ENCODE measurements at places on chromosomes 6 and 20.
A peak's percentile ranks its signal among the peaks of the same experiment; 100 is the strongest.

GRCh38 chr20:37896932-37897548, 5.9 kb upstream of the VSTM2L start:
- peak; percentile 61 for DNase-seq
- peaks cover 22% of the 10 kb centered on the region for H3K4me1 ChIP-seq
- no peak overlapping the region for H3K4me3 ChIP-seq
- H3K27me3 ChIP-seq = peaks cover 3% of the 10 kb centered on the region
- peak overlapping the region; percentile 56 for H3K27ac ChIP-seq

GRCh38 chr6:126054802-126055201, 68.5 kb downstream of the TRMT11 start:
- H3K4me3 ChIP-seq = no peak overlapping the region
- no peak for DNase-seq
- H3K27ac ChIP-seq = no peak overlapping the region
- no peaks in the 10 kb centered on the region for H3K27me3 ChIP-seq
- no peaks in the 10 kb centered on the region for H3K36me3 ChIP-seq

GRCh38 chr6:126268092-126268491, 71.8 kb upstream of the CENPW start:
- H3K4me1 ChIP-seq = no peaks in the 10 kb centered on the region
- H3K27me3 ChIP-seq = no peaks in the 10 kb centered on the region
- H3K27ac ChIP-seq = no peak overlapping the region
- H3K36me3 ChIP-seq = no peaks in the 10 kb centered on the region

GRCh38 chr6:27250277-27251111, 3.0 kb downstream of the PRSS16 start:
- H3K36me3 ChIP-seq = no peaks in the 10 kb centered on the region
- no peak for DNase-seq
- no peak overlapping the region for H3K4me3 ChIP-seq
- peak overlapping the region; percentile 47 for H3K27ac ChIP-seq
- H3K27me3 ChIP-seq = peaks cover 33% of the 10 kb centered on the region

DNA sequence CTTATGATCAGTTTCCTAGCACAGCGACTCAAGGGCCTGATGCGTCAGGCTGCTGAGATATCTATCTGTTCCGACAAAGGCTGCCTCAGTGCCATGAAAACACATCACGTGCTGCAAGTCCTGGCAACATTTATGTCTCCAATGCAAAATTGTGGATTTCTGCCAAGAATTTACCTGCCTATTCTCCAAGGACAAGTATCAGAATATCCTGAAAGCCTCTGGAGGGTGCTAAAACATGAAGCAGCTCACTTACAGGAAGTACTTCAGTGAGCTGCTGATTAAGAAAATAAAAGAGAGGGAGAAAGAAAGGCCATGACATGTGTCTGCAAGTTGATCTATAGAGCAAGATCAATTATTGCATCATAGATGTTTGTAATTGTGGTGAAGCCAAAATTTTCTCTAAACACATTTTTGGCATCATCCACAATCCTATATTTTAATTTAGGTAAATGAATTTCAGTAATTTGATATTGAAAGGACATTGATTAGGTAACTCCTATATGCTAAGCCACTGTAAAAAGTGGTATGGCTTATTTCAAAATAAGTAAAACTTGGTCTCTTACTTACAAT, 25.8 kb upstream of the TPBG start:
- H3K36me3 ChIP-seq = no peaks in the 10 kb centered on the region
- H3K27ac ChIP-seq = no peak overlapping the region
- no peak for DNase-seq
- no peak overlapping the region for H3K4me3 ChIP-seq
- H3K4me1 ChIP-seq = no peaks in the 10 kb centered on the region

DNA sequence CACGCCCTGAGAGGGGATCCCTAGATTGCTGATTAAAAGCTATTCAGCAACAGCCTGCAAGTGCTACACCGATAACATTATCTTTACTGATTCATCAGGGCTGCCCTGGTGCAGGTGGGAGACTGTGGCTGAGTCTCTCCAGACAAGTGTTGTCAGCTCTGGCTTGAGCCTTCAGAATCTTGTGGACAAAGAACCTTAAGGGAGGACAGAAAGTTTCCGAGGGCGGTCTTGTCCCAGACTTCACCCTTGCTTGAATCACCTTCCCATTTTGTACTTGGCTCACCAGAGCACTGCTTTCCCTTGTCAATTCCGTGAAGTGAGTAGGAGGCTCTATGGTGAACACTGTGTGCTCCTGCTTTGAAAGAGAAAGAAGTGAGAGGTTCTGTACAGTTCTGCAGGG, 88.6 kb upstream of the PCSK2 start:
- no peaks in the 10 kb centered on the region for H3K4me1 ChIP-seq
- H3K27me3 ChIP-seq = no peaks in the 10 kb centered on the region
- no peak for DNase-seq
- no peak overlapping the region for H3K4me3 ChIP-seq

DNA sequence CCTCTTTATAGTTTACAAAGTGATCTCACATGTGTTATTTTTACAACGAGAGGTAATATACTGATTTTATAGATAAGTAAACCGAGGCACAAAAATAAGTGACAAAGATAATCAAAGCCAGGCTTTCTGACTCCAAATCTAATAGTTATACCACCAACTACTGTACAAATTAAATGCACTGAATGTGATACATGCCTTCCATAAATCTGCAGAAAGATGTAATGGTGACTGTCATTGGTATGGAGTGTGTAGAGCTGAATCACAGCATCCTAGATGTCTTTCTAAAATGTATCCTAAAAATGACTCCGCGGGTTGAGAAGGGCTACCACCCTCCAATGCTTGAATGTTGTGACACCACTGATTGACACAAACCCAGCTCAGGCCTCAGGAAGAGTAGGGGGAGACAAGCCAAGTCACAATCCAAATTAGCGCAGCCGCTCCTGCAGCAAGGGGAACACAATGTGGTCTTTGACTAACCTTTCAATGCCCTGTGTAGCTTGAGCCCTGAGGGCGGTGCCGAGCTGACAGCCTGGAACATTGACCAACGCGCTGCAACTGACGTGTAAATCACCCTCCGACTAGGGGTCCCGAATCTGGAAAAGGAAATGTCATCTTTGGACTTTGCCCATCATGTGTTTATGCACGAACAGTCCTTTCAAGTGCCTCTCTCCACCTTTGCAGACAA, 136.8 kb downstream of the OLIG3 start:
- H3K4me1 ChIP-seq = no peaks in the 10 kb centered on the region
- no peak overlapping the region for H3K27ac ChIP-seq
- no peak overlapping the region for H3K4me3 ChIP-seq

GRCh38 chr6:10463491-10464481, 48.9 kb upstream of the TFAP2A start:
- no peak overlapping the region for H3K27ac ChIP-seq
- H3K27me3 ChIP-seq = no peaks in the 10 kb centered on the region
- no peak for DNase-seq
- no peaks in the 10 kb centered on the region for H3K4me1 ChIP-seq

DNA sequence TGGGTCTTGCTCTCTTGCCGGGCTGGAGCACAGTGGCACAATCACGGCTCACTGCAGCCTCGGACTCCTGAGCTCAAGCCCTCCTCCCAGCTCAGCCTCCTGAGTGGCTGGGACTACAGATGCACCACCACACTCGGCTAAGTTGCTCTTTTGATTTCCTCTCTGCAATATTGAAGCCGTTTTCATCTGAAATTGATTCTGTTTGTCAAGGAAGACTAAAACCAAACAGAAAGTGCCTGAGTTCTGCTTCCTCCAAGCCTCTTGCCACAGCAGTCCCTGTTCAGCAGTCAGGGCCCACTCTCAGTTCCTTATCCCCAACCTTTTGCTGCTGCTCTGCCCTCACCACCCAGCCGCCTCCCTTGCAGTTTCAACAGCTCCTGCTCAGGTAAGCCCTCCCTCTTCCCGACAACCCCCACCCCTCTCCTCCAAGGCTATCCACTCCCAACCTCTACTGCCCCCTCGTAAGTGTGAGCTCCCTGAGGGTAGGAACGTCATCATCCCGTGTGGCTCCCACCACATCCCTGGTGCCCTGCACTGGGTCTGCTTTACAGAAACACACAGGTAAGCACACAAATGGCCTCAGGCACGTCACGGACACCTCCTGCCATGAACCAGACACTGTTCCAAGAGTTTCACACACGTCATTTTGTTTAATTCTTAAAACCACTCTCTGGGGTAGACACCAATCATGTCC, 70.7 kb upstream of the TAB2 start:
- H3K4me3 ChIP-seq = no peak overlapping the region
- H3K27me3 ChIP-seq = no peaks in the 10 kb centered on the region
- H3K4me1 ChIP-seq = no peaks in the 10 kb centered on the region

GRCh38 chr6:49563006-49563886, 12.8 kb downstream of the C6orf141 start:
- H3K4me1 ChIP-seq = no peaks in the 10 kb centered on the region
- no peak overlapping the region for H3K27ac ChIP-seq
- no peaks in the 10 kb centered on the region for H3K36me3 ChIP-seq
- no peak for DNase-seq
- H3K4me3 ChIP-seq = no peak overlapping the region
- no peaks in the 10 kb centered on the region for H3K27me3 ChIP-seq

DNA sequence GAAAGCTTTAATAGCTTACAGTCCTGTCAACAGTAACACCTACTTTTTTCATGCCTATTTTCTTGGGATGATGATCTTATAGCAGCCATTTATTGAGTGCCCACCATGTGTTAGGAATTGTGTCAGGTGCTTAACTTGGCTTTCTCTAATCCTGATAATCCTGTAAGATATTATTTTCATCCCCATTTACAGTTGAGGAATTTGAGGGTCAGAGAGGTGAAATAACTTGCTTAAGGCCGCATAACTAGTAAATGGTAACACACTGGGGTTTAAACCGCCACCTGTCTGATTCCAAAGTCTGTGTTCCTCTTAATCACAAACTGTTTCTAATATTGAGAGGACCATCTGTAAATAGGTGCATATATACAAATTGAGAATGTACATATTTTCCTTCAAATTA, 55.5 kb downstream of the NCOA3 start:
- H3K4me3 ChIP-seq = no peak overlapping the region
- H3K36me3 ChIP-seq = no peaks in the 10 kb centered on the region
- no peak for DNase-seq
- no peaks in the 10 kb centered on the region for H3K4me1 ChIP-seq

DNA sequence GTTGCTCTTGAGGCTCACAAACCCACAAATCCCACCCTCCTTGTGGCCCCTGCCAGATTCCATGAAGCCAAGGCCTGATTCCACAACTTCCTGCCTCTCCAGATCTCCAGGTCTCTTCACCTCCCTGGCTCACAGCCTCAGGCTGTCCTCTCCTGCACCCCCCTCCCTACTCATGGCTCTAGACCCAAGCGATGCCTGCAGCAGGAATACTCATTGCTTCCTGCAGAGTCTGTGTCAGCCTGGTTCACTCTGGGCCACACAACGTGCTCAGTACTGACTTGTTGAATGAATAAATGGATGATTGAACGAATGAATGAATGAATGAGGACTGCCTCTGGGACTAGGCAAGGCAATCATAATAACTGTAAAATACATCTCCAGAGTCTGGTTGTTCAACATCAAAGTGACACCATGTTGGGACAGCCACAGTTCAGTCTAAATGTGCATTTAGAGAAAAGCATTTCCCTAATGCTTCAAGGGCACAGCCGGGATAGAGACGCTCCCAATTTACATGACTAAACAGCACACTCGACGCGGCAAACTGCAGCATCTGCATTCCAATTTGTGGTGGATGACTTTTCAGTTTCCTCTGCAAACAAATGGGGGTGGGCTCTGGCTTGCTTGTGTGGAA, 139.9 kb downstream of the GRM4 start:
- peaks cover 2% of the 10 kb centered on the region for H3K27me3 ChIP-seq
- H3K27ac ChIP-seq = no peak overlapping the region
- no peaks in the 10 kb centered on the region for H3K36me3 ChIP-seq
- DNase-seq = no peak
- no peak overlapping the region for H3K4me3 ChIP-seq

- H3K4me1 ChIP-seq = no peaks in the 10 kb centered on the region
- no peaks in the 10 kb centered on the region for H3K36me3 ChIP-seq
- H3K27ac ChIP-seq = no peak overlapping the region
- H3K4me3 ChIP-seq = no peak overlapping the region
These were observed 32.8 kb downstream of the APCDD1L start for GRCh38 chr20:58482416-58482815.
